HT-29 (cell line): ENCODE measurements at places on chromosomes 5 and 9.

DNA sequence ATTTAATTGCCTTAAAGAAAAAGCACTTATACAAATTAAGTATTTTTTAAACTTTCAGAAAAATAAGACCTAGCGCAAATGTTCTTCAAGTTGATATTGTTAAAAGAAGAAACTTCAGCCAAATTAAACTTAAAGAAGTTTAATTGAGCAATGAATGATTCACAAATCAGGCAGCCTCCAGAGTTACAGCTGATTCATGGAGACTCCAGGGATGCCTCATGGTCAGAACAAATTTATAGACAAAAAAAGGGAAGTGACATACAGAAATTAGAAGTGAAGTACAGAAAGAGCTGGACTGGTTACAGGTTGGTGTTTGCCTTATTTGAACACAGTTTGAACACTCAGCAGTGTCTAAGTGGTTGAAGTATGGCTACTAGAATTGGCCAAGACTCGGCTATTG is 60.3 kb downstream of the CDKN2A start:
- DNase-seq, result no peak

GRCh38 chr9:91103931-91104330 is 257.8 kb downstream of the AUH start:
- DNase-seq, result no peak

DNA sequence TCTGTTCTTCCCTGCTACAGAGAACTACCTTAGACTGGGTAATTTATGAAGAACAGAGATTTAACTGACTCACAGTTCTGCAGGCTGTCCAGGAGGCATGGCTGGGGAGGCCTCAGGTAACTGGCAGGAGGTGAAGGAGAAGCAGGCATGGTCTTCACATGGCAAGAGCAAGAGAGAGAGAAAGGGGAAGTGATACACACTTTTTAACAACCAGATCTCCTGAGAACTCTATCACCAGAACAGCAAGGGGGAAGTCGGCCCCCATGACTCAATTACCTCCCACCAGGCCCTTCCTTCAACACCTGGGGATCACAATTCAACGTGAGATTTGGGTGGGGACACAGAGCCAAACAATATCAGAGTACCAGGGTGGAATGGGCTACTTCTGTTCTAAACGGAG is 766.8 kb downstream of the TLE1 start:
- no peak for DNase-seq

DNA sequence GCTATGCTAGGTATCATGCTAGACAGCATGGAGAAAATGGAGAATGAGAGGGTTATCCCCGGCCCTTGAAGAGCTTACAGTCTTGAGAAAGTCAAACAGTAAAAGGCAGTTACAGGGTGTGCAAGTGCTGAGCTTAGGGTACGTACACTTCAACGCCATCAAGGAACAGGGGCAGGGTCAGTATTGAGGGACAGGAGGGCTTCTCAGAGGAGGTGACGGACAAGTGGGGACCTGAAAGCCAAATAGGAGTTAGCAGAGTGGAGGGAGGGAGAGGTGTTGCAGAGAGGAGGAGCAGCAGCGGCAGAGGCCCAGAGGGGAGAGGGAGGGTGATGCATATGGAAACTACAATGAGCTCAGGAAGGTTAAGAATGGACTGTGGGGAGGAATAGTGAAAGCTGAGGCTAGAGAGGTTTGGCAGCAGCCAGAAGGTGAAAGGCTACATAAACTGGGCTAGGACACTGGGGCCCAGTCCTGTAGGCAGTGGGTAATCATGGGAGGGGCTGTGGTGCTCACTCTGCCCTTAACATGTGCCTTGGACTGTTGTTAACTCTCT is 88.0 kb downstream of the NRG2 start:
- no peak for DNase-seq

- no peak for DNase-seq
Measured at GRCh38 chr9:34271265-34272006, 57.6 kb downstream of the KIF24 start.

DNA sequence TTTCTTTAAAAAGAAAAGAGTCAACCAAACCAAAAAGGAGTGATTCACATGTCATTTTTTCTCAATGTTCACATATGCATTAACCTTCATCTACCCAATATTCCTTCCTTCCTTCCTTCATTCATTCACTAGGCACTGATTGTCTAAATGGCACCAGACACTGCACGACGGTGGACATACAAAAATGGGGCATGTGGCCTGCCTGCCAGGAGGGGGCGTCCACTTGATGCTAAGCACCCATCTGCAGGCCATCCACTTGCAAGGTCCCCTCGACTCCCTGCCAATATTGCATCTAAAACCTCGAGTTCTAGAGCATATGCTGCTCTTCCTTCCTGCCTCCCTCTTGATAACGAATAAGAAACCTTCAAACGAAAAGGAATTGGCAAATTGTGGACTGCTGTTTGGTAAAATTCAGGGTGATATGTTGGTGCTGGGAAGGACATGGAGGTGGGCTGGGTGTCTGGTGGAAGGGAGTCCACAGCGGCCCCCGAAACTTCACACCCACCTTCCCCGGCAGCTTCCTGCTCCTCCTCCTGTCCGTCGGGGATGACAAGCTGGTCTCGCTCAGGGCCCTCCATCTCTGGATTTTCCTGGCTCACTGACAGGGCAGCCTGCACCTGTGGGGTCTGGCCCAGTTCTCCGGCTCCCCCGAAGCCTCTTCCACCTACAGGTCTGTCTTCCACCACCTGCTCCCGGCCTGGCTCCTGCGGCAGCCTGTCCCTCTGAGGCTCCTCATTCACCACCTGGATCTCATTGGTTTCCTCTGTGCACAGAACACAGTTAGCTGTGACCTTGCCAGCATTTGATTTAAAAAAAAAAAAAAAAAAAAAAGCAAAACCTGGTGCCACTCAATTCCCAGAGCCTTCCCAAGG is 64.3 kb downstream of the GOLM1 start:
- DNase-seq, result peak; percentile 56

GRCh38 chr9:2234371-2234893 is 219.3 kb downstream of the SMARCA2 start:
- no peak for DNase-seq

GRCh38 chr5:74889523-74890105 is 23.4 kb upstream of the FAM169A start:
- no peak for DNase-seq

- DNase-seq, result peak; percentile 25
Measured at GRCh38 chr5:1975898-1976765, 93.4 kb upstream of the IRX4 start.

DNA sequence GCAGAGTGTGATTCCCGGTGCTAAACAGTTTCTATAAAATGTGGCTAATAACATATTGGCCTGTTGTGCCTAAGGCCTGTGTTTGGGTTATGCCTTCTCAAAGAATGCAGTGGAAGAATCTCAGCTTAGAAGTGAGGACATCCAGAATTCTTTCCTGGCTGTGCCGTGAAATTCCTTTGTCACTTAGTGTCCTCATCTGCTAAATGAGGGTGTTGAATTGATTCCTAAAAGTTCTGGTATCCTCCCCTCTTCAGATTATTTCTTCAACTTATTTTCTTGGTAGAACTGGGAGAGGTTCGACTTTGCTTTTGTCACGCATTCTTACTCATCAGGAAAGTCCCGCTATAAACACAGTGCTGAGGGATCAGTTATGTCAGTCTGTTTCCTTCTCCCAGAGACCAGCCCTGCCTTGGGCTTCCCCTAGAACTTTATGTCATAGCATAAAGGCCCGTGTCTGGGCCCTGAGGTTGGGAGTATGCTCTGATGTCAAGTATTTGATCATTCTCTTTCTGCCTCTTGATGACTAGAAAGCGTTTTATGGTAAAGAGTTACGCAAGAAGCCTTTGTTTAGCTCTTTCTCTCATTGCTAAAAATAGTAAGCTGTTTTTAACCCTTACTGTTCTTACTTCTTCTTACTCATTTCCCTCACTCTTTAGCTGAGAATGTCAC is 29.5 kb downstream of the MTAP start:
- no peak for DNase-seq

DNA sequence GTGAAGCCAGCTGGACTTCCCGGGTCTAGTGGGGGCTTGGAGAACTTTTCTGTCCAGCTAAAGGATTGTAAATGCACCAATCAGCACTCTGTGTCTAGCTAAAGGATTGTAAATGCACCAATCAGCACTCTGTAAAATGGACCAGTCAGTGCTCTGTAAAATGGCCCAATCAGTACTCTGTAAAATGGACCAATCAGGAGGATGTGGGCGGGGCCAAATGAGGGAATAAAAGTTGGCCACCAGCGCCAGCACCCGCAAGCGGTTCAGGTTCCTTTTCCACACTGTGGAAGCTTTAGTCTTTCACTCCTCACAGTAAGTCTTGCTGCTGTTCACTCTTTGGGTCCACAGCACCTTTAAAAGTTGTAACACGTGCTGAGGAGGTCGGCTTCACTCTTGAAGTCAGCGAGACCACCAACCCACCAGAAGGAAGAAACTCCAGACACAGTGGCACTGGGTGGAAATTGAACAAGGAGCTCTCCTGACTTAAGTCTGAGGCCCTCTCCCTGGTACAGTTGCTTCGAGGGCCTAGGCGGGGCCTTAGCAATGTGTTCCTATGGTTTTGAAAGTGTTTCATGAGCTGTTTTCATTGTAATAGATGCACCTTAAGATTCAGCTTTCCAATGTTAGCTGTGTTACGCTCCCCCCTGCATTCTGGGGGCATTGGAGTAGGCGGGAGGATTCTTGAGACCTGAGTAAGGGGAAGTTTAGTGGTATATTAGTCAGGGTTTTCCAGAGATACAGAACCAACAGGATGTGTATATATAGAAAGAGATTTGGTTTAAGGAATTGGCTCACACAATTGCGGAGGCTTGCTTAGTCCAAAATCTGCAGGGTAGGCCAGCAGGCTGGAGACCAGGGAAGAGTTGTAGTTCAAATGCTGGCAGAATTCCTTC is 21.5 kb upstream of the MYO10 start:
- no peak for DNase-seq
